ENCODE measurements at places on chromosomes 5 and 9.

GRCh38 chr9:14992516-14992915, 82.3 kb upstream of the FREM1 start:
- DNase-seq: no peak
- H3K4me3 ChIP-seq: peak overlapping the region; percentile 44
- peak overlapping the region; percentile 7 for H3K27ac ChIP-seq

DNA sequence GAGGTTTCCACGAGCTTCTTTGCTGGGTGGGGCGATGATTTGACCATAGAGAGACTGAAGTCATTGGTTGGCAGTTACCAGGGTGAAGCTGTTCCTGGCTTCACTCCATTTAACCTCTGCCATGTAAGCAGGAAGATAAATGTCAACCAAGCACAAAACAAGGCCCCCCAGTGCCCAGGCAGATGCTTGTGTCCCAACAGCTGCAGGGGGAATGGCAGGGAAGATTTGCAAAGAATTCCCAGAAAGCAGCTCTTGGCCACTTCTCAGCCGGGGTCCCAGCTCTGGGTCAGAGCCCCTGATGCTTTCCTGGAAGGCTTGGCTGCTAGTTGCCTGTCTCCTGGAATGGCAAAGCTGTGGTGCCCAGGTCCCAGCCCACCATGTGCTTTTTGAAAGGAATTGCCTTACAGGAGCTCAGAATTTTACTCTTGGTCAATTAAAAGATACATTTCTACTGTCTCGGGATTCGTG, 383.4 kb downstream of the ENC1 start:
- no peak overlapping the region for H3K27ac ChIP-seq
- DNase-seq: no peak
- H3K4me1 ChIP-seq: no peaks in the 10 kb centered on the region
- H3K4me3 ChIP-seq: no peak overlapping the region

- H3K27ac ChIP-seq: no peak overlapping the region
- no peak overlapping the region for H3K4me3 ChIP-seq
- H3K36me3 ChIP-seq: no peaks in the 10 kb centered on the region
- no peaks in the 10 kb centered on the region for H3K27me3 ChIP-seq
- DNase-seq: no peak
These were observed 226.8 kb downstream of the CETN3 start for GRCh38 chr5:90182726-90183125.

GRCh38 chr9:131824155-131824594, 84.3 kb upstream of the RAPGEF1 start:
- H3K4me1 ChIP-seq: no peaks in the 10 kb centered on the region
- H3K4me3 ChIP-seq: no peak overlapping the region
- H3K27ac ChIP-seq: no peak overlapping the region

- peaks cover 18% of the 10 kb centered on the region for H3K4me1 ChIP-seq
These were observed 39.2 kb upstream of the ACO1 start for GRCh38 chr9:32345243-32345642.

DNA sequence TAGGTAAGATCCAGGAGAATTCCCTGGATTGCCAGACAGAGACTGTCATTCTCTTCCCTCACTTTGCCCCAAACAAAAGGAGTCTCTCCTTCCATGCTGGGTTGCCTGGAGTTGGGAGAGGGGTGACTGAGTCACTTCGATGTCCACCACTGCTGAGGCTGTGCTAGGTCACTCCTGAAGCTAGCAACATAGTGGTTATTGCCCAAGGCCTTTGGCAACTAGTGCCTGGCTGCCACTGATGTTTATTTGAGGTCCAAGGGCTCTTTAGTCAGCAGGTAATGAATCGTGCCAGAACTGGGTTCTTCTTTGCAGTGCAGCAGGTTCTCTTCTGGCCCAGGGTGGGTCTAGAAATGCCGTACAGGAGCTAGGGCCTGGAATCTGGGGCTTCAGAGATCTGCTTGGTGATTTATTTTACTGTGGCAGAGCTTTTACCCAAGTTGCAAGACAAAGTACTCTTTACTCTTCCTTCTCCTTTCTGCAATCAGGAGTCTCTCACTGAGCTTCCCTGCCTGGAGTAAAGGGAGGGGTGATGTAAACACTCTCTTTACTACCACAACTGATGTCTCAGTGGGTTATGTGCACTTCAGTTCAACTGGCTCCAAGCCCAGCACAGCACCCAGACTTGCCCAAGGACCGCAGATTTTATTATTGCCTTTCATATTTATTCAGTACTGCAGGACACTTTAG, 155.7 kb upstream of the SH3GL2 start:
- H3K36me3 ChIP-seq: no peaks in the 10 kb centered on the region
- H3K4me3 ChIP-seq: no peak overlapping the region
- H3K27me3 ChIP-seq: no peaks in the 10 kb centered on the region
- no peak overlapping the region for H3K27ac ChIP-seq
- DNase-seq: no peak

GRCh38 chr5:153318556-153318955, 171.9 kb upstream of the GRIA1 start:
- H3K4me1 ChIP-seq: no peaks in the 10 kb centered on the region
- DNase-seq: no peak

DNA sequence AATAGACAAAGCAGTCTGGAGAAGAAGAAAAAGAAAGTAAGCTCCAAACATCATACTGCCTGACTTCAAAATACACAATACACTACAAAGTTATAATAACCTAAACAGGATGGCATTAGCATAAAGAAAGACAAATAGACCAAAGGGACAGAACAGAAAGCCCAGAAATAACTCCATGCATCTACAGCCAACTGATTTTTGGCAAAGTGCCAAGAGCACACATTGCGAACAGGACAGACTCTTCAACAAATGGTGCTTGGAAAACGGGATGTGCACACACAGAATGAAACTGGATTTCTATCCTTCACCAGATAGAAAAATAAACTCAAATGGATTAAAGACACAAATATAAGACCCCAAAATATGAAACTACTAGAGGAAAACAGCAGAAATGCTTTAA, 66.6 kb upstream of the SPATA31E1 start:
- no peak overlapping the region for H3K4me3 ChIP-seq
- peaks cover 10% of the 10 kb centered on the region for H3K4me1 ChIP-seq
- no peak for DNase-seq

- no peak for DNase-seq
- H3K36me3 ChIP-seq: no peaks in the 10 kb centered on the region
- no peak overlapping the region for H3K27ac ChIP-seq
- no peaks in the 10 kb centered on the region for H3K27me3 ChIP-seq
- H3K4me3 ChIP-seq: no peak overlapping the region
These were observed 111.6 kb downstream of the NREP start for GRCh38 chr5:111645303-111645838.

DNA sequence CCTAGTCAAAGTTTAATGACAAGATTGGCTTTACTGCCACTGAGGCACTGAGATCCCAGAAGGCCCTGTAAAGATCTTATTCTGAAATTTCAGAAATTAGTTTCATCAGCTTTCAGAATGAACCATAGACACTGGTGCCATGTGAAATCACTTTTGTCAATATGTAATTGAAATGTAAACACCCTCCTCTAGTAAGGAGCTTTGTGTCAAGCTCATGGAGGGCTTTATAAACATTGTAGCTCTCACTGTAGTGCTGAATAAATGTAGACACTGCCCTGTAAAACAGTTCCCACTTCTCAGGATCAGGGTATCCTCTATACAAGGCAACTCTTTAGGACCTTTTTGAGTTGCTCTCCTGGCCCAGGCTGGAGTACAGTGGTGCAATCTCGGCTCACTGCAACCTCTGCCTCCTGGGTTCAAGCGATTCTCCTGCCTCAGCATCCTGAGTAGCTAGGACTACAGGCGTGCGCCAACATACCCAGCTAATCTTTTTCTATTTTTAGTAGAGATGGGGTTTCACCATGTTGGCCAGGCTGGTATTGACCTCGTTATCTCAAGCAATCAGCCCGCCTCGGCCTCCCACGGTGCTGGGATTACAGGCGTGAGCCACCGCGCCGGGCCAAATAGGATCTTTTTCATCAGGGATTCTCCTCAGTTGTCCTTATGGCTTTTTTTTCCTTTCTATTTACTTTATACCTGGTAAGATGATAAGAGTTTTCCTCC, 1823.9 kb upstream of the CDH9 start:
- no peaks in the 10 kb centered on the region for H3K4me1 ChIP-seq
- H3K27ac ChIP-seq: no peak overlapping the region
- no peak for DNase-seq
- no peak overlapping the region for H3K4me3 ChIP-seq
- H3K27me3 ChIP-seq: no peaks in the 10 kb centered on the region
- no peaks in the 10 kb centered on the region for H3K36me3 ChIP-seq

DNA sequence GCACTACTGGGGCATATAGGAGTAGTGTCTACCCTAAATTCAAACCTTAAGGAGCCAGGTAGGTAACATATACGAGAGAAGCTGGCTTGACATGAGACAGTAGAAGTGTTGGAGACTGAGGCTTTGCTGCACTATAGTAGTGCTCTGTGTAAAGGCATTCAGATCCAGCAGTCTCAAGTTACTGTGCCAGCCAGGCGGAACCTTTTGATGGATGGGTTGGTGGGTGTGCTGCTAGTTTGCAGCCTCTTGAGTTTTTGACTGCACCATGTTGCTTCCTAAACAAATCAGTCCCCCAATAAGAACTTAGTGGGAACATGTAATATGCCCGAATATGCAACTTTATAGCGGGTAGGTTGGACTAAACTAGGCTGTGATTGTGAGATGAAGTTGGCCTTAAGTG, 1.5 kb downstream of the CLTA start:
- H3K36me3 ChIP-seq: peaks cover 11% of the 10 kb centered on the region
- DNase-seq: no peak
- peak overlapping the region; percentile 91 for H3K27ac ChIP-seq

- no peak overlapping the region for H3K4me3 ChIP-seq
- DNase-seq: no peak
- H3K36me3 ChIP-seq: no peaks in the 10 kb centered on the region
- no peak overlapping the region for H3K27ac ChIP-seq
- no peaks in the 10 kb centered on the region for H3K27me3 ChIP-seq
These were observed 98.0 kb downstream of the GABBR2 start for GRCh38 chr9:98610711-98611110.

GRCh38 chr9:14766299-14766698, 43.8 kb upstream of the CER1 start:
- H3K27me3 ChIP-seq: no peaks in the 10 kb centered on the region
- no peak overlapping the region for H3K27ac ChIP-seq
- H3K4me1 ChIP-seq: no peaks in the 10 kb centered on the region
- H3K36me3 ChIP-seq: no peaks in the 10 kb centered on the region

GRCh38 chr5:52895572-52896413, 93.4 kb upstream of the ITGA2 start:
- no peak overlapping the region for H3K4me3 ChIP-seq
- H3K27ac ChIP-seq: no peak overlapping the region
- H3K27me3 ChIP-seq: no peaks in the 10 kb centered on the region
- no peaks in the 10 kb centered on the region for H3K4me1 ChIP-seq
- no peak for DNase-seq

GRCh38 chr5:79845448-79846197, 145.4 kb downstream of the MTX3 start:
- H3K27me3 ChIP-seq: no peaks in the 10 kb centered on the region
- no peak overlapping the region for H3K27ac ChIP-seq
- no peaks in the 10 kb centered on the region for H3K4me1 ChIP-seq
- H3K36me3 ChIP-seq: no peaks in the 10 kb centered on the region
- DNase-seq: no peak

DNA sequence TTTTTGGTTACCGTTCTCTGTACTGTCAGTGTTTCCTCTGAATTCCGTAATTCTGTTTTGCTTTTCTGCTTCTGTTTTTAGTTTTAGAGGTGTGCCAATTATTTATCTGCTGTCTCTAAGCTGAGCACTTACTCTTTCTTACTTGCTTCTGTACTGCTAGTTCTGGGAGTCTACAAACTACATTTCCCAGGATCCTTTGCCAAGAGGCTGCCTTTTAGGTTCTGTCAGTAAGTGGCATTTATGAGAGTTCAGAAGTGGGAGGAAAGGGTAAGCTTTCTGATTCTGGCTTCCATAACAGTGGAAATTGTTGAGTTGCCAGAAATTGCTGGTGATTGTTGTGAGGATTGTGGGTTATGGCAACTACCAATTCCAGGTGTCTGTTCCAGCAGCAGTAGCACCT, 102.4 kb downstream of the OSTF1 start:
- no peak for DNase-seq
- H3K36me3 ChIP-seq: no peaks in the 10 kb centered on the region
- H3K27me3 ChIP-seq: no peaks in the 10 kb centered on the region
- no peak overlapping the region for H3K27ac ChIP-seq
- no peak overlapping the region for H3K4me3 ChIP-seq

- H3K36me3 ChIP-seq: no peaks in the 10 kb centered on the region
- no peak for DNase-seq
- H3K27ac ChIP-seq: no peak overlapping the region
- H3K4me3 ChIP-seq: no peak overlapping the region
These were observed 5.7 kb downstream of the B4GALT7 start for GRCh38 chr5:177605667-177606066.

DNA sequence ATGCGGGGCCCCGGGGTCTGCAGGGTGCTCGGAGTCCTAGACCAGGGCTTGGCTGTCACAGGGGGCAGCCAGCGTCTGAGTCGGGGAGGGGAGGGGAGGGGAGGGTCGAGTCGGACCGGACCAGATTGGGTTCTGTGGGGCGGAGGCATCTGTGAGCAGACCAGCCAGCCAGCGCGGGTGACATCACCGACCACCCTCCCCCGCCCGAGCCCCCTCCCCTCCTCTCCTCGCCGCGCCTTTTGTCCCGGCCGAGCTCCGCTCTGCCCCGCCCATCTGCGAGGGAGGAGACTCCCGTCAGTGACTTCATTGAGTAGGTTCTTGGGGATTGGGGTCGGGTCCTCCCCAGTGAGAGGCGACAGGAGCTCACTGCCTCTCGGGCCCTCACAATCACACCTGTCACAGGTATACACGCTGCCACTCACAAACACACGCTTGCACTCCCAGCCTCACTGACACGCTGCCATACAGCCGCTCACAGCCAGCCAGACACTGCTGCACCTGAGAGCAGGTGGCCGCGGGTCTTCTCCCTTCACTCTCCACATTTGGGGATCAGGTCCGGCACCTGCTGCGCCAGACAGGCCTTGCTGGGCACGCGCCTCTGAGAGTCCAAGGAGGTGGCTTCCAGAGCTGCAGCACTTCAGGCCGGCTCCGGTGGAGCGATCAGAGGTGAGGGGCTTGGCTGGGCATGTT, 546 bp downstream of the DNAJB5 start:
- H3K4me1 ChIP-seq: peaks cover 39% of the 10 kb centered on the region
- no peaks in the 10 kb centered on the region for H3K27me3 ChIP-seq

GRCh38 chr5:180333661-180334060, 19.5 kb downstream of the GFPT2 start:
- H3K4me3 ChIP-seq: no peak overlapping the region
- no peak overlapping the region for H3K27ac ChIP-seq
- no peak for DNase-seq
- H3K36me3 ChIP-seq: no peaks in the 10 kb centered on the region

- H3K4me3 ChIP-seq: no peak overlapping the region
- H3K27me3 ChIP-seq: no peaks in the 10 kb centered on the region
- no peaks in the 10 kb centered on the region for H3K4me1 ChIP-seq
- DNase-seq: no peak
- H3K27ac ChIP-seq: no peak overlapping the region
These were observed 140.1 kb upstream of the FBXL17 start for GRCh38 chr5:108521841-108522506.

- no peaks in the 10 kb centered on the region for H3K27me3 ChIP-seq
- DNase-seq: peak; percentile 28
- peaks cover 9% of the 10 kb centered on the region for H3K36me3 ChIP-seq
- peak overlapping the region; percentile 93 for H3K27ac ChIP-seq
- no peak overlapping the region for H3K4me3 ChIP-seq
These were observed 50.9 kb downstream of the ANXA2R start for GRCh38 chr5:42989190-42989589.

GRCh38 chr9:22463205-22463604, 16.6 kb downstream of the DMRTA1 start:
- H3K27me3 ChIP-seq: peaks cover 4% of the 10 kb centered on the region
- no peak overlapping the region for H3K27ac ChIP-seq
- DNase-seq: no peak
- no peak overlapping the region for H3K4me3 ChIP-seq
- no peaks in the 10 kb centered on the region for H3K4me1 ChIP-seq
